ENCODE measurements at places on chromosomes 11 and 22.

DNA sequence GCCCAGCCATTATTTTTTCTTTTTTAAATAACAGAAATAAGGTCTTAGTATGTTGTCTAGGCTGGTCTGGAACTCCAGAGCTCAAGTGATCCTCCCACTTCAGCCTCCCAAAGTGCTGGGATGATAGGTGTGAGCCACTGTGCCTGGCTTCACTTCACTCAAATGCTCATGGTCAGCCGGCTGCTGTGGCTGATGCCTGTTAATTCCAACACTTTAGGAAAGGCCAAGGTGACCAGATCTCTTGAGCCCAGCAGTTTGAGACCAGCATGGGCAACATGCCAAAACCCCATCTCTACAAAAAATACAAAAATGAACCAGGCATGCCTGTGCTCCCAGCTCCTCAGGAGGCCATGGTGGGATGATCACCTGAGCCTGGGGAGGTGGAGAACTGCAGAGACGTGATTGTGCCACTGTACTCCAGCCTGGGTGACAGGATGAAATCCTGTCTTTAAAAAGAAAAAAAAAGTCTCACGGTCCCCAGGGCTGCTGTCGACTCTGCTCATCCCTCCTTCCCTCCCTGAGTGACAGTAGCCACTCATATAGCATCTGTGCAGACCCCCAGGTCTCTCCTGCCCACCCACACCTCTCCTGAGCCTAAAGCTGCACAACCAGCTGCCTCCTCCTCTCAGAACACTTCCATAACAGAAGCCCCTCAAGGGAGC lies 3.6 kb downstream of the YDJC start:
- DNase-seq, result no peak

GRCh38 chr11:12827929-12828812 lies 153.9 kb downstream of the TEAD1 start:
- peak; percentile 57 for DNase-seq

GRCh38 chr11:12834166-12834565 lies 159.9 kb downstream of the TEAD1 start:
- DNase-seq, result no peak

GRCh38 chr11:74971424-74971823 lies 17.3 kb upstream of the NEU3 start:
- no peak for DNase-seq

- DNase-seq, result no peak
These were observed 102.7 kb downstream of the BCR start for GRCh38 chr22:23282986-23283385.

- no peak for DNase-seq
These were observed 311 bp downstream of the APBB1 start for GRCh38 chr11:6418557-6419008.

DNA sequence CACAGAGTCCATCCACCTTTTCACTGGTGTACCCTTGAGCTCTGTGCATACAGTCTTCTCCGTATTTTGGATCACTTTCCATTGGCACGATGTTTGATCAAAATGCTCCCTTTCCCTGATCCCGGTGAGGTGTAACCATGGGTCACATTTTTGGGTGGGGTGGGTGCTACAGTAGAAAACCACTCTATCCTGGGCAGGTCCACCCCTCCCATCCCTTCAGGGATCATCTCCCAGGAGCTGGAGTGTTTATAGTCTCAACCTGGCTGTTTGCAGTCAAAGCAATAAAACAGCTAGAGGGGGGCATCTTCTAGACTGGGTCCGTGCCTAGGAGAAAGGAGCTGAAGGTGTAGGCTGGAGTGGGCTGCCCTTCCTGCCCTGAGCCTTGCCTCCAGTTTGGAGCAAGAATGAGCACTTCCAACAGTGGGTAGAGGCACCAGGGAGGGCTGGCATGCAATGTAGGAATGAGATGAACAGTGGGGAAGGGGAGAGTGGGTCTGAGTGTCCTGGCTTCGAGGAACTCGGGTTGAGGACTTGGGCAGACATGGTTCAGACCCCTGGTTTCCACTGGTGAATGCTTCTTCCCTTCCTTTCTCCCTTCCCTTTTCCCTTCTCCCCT lies 38.8 kb downstream of the RNF141 start:
- DNase-seq, result no peak

- DNase-seq, result no peak
These were observed 484.2 kb upstream of the LRRC4C start for GRCh38 chr11:41943656-41944055.

DNA sequence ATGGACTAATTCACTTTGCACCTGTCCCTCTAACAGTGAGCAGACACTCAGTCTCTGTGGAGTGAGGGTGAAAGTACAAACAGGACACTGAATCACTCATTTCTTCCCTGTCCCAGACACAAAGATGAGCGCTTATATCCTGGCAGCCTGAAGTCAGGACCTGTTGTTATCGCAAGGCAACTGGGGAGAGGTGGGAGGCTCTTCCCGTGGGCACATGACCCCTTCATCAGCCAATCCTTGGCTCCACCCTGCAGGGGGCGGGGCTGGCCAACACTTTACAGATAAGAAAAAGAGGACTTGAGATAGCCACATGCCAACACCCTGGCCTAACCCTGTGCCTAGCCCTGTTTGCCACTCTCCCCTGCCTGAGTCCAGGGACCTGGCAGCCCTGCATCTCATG lies 29.5 kb upstream of the TESMIN start:
- DNase-seq, result peak; percentile 25

All from GM12865 (cell line).